ENCODE measurements at places on chromosomes 4 and X.

DNA sequence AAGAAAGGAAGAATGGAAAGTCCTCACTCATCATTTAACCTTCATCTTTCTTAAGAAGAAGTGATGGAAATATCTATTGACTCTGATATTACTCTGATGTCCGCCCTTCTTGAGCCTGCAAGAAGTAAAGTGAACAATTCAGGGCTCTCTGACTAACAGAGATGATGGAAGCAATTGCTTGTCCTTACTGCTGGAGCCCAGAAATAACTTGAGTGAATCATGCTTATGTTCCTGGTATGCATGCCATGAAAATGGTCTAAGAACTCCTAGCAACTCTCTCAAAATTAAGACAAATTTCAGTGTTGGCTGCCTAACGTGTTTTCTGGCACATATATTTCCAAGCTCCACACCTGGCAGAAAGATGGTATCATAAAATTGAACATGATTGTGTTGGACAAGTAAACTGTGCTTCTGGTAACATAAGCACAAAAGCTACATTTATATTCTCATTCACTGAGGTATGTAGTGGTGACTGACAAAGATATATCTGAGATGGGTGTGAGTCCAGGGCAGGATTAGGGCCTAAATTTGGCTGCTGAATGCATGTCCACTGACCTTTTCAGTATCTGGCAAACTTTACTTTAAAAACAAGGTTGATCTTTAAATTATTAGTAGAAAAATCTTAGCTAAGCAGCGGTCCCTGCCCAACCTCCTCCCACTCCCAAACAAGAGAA, 109.2 kb upstream of the OTUD4 start:
- DNase-seq = no peak

DNA sequence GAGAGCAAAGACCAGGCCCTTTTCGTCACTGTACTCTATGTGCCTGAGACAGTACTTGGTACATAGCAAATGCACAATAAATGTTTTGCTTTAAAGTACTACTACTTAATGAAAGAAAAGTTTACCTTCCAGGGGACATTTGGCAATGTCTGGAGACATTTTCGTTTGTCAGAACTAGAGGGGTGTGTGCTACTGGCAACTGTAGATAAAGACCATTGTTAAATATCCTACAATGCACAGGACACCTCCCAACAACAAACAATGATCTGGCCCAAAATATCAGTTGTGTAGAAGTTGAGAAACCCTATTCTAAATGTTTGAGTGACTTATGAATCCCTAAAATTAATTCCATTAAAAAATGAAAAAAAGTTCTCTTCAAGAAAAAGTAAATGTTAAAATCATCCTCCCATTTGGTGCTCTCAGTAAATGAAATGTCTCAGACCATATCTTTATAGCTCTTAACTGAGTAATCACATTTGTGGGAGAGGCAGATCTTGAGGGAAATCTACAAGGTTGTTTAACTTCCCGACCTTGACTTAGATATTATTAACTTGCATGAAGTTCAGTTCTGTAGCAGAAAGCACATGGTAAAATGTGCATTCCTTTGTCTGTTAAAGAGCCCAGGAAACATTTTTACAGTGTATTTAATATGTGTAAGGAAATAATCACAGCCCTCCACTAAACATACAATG, 18.5 kb downstream of the EGFL6 start:
- DNase-seq = no peak

GRCh38 chr4:71201057-71201456, 137.8 kb upstream of the SLC4A4 start:
- no peak for DNase-seq

- DNase-seq = peak; percentile 41
These were observed 168.9 kb downstream of the ZNF674 start for GRCh38 chrX:46376246-46376885.

- DNase-seq = no peak
These were observed 8.7 kb downstream of the SFRP2 start for GRCh38 chr4:153780221-153780620.

- DNase-seq = no peak
These were observed 48.1 kb downstream of the WDR19 start for GRCh38 chr4:39230462-39230861.

DNA sequence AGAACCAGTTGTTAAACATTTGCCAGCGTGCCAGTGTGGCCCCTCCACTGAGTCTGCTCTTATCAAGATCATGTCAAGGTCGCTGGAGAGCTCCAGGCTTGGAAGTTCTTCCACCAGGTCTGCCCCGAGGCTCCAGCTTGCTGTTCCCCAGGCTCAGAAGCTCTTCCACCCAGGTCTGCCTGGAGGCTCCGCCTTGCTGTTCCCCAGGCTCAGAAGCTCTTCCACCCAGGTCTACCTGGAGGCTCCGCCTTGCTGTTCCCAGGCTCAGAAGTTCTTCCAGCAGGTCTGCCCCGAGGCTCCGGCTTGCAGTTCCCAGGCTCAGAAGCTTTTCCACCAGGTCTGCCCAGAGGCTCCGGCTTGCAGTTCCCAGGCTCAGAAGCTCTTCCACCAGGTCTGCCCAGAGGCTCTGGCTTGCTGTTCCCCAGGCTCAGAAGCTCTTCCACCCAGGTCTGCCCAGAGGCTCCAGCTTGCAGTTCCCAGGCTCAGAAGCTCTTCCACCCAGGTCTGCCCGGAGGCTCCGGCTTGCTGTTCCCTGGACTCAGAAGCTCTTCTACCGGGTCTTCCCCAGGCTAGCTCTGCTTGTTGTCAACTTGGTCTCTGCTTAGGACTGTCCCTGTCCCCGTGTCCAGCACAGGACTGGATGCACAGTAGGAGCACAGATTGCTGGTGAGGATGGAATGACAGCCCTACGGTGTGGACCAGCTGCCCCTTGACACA, 54.4 kb downstream of the HMX1 start:
- DNase-seq = no peak

- peak; percentile 38 for DNase-seq
These were observed 12.6 kb downstream of the NOCT start for GRCh38 chr4:139028191-139028661.

- no peak for DNase-seq
These were observed 129.0 kb downstream of the AFF2 start for GRCh38 chrX:148629434-148629833.

GRCh38 chr4:64271601-64272081, 137.6 kb downstream of the TECRL start:
- no peak for DNase-seq

DNA sequence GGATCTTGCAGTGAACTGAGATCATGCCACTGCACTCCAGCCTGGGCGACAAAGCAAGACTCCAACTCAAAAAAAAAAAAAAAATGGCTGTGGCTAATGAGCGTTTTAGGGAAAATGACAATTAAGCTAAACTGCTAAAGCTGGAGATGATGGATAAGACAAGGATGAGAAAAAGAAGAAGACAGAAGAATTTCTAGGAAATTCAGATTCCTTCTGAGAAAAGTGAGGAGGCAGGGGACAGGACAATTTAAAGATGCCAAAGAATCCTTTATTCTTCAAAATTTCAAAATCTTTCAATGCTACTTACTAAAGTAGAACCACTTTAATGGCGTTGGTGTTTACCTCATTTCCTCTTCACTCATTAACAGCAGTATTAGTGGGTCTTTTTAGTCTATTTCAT, 7.7 kb downstream of the PALLD start:
- DNase-seq = no peak

DNA sequence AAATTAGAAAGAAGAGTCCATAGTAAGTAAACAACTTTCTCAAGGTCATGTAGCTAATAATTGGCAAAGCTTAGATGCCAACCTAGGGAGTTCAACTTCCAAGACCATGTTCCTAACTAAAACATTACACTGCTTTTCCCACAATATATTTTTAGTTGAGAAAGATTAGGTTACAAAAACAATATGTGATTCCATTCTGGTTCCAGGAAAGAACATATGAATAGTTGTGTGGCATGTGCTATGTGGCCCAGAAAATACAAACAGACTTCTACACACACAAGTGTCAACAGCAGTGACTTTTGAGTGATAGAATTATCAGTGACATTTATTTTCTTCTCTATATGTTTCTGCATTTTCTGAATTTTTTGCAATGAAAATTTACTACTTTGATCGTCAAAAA, 62.7 kb upstream of the EDNRA start:
- no peak for DNase-seq

DNA sequence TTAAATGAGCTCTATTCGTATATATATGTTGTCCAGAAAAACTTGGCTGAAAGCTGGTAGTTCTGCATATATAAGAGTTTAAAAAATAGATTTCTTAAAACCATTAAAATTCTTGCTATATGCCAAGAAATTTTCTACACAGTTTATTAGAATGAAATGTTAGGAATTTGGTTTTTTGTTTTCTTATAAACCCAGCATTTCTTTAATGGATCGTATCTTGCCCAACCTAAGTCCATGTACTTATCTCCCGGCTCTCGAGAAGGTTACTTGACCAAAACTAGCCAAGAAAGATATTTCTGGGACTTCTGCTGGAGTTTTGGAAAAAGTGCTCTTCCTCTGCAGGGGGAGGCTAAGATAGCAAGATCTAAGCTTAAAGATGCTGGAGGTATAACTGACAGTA, 4.7 kb upstream of the ASB5 start:
- no peak for DNase-seq

DNA sequence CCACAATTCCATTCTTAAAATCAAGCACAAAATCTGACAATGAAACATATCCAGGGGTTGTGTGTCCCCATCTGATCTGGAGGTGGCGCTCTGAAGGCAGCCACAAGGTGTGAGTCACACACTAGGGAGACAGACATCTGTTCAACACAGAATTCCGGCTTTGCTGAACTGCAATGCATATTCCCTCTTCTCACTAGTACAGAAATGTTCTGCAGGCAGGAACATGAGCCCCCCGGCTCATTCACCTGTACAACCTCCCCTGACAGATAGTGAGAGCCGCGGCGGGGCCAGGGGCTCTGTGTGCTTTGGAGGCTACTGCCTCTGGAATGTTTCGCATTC, 41.9 kb downstream of the WDR1 start:
- DNase-seq = no peak

DNA sequence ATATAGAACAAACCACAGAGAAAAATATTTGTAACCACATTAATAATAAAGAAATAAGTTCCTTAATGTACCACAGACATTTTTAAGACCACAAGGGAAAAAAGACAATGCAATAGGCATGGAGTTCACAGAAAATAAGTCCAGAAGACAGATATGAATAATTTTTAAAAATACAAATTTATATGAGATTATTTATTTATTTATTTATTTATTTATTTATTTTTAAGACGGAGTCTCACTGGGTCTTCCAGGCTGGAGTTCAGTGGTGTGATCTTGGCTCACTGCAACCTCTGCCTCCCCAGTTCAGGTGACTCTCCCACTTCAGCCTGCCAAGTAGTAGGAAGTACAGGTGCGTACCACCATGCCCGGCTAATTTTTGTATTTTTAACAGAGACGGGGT, 53.7 kb downstream of the THAP9 start:
- DNase-seq = no peak

DNA sequence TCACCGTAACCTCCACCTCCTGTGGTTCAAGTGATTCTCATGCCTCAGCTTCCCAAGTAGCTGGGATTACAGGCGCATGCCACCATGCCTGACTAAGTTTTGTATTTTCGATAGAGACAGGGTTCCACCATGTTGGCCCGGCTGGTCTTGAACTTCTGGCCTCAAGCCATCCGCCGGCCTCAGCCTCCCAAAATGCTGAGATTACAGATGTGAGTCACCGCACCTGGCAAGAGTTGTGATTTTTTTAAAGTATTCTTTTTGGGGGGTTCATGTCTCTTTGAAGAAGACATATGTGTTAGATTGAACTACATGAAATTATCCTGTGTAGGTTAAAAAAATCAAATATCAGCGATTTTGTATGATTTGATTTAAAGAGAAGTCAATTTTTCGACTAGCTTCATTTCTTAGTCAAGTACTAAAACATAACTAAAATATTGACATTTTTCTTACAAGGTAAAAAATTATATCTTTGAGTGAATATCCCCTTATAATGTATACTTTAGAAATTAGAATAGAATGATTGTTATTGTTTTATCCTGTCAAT, 60.3 kb upstream of the ANTXR2 start:
- DNase-seq = no peak

Measured in muscle of leg (tissue), 16 donors.